ENCODE measurements at places on chromosomes 11 and 22.

DNA sequence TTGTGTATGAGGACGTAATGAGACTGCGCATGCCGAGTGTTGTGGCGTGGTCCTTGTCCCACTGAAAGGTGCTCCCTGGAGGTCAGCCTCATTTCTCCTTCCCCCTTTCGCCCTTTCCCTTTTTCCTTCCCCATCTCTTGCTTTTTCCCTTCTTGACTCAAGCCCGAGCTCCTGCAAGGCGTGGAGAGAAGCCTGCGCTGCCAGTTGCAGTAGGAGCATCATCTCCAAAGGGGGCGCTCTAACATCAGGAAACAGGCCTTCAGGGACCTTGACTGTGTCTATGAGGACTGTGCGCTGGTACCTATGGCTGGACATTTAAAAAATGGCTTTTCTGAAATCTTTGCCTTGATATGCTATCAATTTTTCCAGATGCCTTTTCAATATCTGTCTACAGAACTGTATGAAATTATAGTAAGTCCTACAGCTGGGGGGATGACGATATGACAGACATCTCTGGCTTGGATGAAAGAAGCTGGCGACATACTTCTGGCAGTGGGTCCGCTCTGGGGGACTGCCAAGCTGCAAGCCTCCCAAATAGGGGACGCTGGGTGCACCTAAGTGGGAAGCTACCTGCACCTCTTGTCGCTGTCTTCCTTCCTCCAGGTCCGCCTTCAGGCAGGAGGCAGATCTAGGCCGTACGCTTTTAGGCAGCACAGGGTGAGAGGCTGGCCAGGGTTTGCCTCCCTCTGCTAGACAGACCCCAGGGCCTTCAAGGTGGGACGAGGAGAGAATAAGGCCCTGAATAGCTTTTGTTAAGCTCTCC, 96.5 kb downstream of the NXPE2 start:
- no peak for DNase-seq

- DNase-seq = no peak
These were observed 2.9 kb upstream of the ASCL2 start for GRCh38 chr11:2273311-2273710.

- DNase-seq = no peak
These were observed 43.3 kb upstream of the EP300 start for GRCh38 chr22:41048791-41049717.

- DNase-seq = no peak
These were observed 991.7 kb downstream of the LRRC4C start for GRCh38 chr11:40467771-40468170.

DNA sequence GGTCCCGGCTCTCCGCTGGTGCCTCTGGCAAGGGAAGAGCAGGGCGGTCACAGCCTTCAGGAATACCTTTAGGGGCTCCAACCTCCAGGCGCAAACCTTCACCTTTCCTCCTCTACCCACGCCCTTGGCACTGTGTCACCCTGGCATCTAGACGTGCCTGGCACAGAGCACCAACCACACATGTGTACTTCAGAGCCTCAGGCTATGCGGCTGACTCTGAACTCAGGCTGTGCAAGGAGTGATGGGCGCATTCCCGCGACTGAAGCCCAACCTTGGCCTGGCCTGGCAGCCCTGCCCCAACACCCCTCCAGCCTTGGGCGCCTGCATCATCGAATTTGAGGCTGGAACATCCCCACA, 11.4 kb downstream of the SCARF2 start:
- DNase-seq = no peak

DNA sequence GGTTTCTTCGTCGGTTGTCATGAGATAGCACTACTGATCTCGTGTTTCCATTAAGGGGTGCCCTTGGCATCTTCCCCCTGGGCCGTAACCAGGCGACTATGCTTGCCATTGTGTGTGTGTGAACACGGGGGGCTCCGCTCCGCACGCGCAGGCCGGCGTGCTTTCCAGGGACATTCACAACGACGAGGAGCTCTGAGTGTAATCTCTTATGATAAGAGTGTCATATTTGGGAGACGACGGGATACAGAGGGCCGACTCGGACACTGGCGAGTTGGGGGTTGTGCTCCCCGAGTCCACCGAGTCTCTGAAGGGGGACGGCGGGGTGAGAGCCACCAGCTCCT, 170.9 kb upstream of the CTSC start:
- no peak for DNase-seq

DNA sequence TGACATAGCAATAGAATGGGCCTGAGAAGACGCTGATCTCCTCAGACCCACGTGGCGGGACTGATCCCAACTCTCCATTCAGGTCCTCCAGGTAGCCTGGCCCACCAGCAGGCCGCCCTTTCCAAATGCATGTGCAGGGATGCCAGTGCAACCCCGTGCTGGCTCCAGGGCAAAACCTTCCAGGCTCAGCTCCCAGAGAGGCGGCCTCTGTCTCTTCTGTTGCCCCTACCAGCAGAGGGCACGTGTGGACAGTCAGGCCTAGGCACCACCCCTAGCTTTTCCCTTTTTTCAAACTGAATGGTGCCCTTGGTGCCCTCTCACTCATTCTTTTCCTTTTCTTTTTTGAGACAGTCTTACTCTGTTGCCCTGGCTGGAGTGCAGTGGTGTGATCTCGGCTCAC, 121.7 kb downstream of the OSBP2 start:
- DNase-seq = no peak

- no peak for DNase-seq
These were observed 5.4 kb downstream of the IZUMO1R start for GRCh38 chr11:94309757-94310156.

GRCh38 chr22:25064894-25065560, 112.5 kb downstream of the KIAA1671 start:
- no peak for DNase-seq

DNA sequence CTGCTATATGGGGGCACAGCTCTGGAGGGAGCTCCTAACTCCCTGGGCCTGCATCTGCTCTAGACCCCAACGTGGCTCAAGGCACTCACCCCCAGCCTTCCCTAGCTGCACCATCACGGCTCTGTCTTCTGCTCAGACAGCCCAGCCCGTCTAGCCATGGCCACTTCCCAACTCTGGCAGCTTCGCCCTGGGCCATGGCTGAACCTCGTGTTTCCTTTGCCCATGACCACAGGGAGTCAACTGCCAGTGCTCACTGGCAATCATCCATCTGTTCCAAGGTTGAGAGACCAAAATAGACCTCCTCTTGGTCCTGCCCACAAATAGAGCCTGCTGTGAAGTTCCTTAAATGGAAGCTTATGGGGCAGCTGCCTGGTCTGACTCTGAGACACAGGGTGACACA, 5.4 kb downstream of the LMO1 start:
- DNase-seq = no peak

DNA sequence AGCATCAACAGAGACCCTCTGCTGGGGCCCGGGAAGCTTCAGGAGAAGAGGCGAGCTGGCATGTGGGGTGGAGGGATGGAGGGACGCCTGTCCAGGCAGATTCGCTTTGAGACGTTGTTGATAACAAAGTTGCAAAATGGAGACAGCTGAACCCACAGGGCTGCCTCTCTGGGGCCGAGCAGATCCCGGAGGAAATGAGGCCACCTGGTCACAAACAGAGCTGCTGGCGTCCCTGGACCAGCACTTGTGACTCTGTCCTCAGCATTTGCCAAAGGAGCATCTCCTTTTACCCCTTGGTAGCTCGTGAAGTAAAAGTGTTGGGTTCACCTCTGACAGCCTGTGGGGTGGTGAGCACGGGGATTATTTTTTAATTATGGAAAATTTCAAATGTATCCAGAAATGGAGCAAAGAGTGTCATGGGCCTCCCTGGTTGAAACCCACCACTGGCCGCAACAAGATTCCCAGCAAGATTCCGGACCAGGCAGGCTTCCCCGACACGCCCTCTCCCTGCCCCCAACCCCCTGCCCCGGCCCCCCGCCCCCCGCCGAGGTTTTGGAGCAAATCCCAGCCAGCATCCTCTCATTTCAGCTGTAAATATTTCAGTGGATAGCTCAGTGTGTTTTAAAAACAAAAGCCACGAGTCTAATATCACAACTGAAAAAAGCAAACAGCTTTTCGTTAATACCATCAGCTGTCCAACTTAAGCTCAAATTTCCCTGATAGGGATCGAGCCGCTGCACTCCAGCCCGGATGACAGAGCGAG, 20.3 kb downstream of the GRAMD4 start:
- DNase-seq = no peak

DNA sequence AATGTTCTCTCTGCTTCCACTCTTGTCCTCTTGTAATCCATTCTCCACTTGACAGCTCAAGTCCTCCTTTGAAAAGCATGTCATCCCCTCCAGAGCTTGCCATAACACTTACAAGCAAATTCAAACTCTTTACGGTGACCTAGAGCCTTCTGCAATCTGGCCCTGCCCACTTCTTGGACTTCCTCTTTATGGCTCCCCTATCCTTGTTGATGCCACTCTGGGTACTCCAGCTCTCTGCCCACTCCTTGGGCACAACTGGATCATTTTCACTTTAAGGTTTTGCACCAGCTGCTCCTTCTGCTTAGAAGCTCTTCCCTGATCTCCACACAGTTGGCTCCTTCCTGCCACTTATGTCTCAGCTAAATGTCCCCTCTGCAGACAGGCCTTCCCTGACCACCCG, 217.9 kb downstream of the DSCAML1 start:
- no peak for DNase-seq

- DNase-seq = no peak
These were observed 46.7 kb upstream of the CCDC188 start for GRCh38 chr22:20197407-20198030.

- DNase-seq = no peak
These were observed 18.4 kb upstream of the IL2RB start for GRCh38 chr22:37167981-37168647.

DNA sequence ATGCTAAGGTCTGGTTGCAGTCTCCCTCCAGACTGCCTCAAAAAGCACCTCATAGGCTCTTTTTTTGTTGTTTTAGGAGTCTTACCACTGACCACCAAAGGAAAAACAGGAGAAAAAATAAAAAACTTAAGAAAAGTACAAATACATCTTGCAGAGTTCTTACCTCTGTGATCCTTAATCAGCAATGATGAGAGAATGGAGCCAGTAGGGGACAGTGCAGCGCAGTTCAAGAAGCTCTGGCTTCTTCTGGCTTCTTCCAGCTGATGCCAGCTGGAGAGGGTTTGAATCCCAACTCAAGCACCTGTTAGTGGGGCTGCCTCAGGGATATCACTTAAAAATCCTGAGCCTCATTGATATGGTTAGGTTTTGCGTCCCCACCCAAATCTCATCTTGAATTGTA, 223.3 kb upstream of the ISX start:
- DNase-seq = no peak

DNA sequence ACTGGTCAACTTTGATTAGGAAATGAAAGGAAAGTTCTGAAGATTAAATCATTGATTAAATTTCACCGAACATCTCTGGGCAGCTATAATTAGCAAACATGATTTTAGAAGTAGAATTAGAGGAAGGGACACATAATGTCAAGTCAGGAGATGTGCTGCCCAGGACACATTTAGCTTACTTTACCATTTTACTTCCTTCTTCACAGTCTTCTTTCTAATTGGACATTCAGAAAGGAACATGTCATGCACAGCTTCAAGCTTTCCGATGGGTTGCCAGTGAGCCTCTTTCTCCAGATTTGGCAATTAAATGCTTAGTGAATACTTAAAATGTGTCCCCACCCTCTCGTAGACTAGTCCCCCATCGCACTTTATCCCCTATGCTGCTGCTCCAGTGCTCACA, 234.7 kb downstream of the FAM76B start:
- no peak for DNase-seq

DNA sequence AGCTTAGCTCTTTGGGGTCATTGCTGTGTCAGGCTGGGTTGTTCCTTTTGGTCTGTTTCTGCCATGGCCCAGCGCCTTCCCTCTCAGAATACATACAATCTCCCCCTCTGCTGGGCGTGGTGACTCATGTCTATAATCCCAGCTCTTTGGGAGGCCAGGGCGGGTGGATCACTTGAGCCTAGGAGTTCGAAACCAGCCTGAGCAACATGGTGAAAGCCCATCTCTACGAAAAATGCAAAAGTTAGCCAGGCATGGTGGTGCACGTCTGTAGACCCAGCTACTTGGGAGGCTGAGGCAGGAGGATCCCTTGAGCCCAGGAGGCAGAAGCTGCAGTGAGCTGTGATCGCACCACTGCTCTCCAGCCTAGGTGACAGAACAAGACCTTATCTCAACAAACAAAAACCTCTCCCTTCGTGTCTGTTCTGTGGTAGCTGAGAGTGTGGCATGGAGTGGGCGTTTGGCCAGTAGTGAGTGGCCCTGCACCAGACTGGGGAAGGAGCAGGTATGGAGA, 46.7 kb upstream of the RAB1B start:
- DNase-seq = no peak

- DNase-seq = no peak
These were observed 397.0 kb downstream of the NTM start for GRCh38 chr11:131767421-131767820.

DNA sequence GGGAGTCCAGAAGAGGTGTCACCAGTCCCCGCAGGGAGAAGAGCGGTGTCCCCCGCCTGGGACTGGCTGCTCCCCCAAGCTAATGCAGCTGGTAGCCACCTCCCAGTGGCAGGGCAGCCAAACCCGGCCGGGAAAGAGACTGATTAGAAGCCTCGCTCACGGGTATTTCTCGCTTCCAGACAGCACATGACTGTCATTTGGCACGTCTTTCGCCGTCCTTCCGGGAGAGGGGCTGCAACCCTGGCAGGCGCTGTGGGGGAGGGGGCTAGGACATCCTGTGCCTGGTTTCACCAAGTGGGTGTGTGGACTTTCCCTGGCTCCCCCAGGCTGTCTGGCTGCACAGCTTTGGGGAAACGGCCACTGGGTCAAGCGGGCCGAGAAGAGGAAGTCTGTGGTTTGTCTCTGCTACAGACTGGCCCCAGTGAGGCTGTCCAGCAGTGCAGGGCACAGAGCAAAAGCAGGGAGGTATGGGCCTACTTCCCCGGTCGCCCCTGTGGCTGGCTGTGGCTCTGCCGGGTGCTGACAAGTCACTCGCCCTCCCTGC, 3.8 kb downstream of the CD81 start:
- no peak for DNase-seq

GRCh38 chr11:5600374-5600851, 4.0 kb downstream of the TRIM6 start:
- DNase-seq = peak; percentile 33

GRCh38 chr11:65785319-65786007, 1.4 kb upstream of the OVOL1 start:
- no peak for DNase-seq

DNA sequence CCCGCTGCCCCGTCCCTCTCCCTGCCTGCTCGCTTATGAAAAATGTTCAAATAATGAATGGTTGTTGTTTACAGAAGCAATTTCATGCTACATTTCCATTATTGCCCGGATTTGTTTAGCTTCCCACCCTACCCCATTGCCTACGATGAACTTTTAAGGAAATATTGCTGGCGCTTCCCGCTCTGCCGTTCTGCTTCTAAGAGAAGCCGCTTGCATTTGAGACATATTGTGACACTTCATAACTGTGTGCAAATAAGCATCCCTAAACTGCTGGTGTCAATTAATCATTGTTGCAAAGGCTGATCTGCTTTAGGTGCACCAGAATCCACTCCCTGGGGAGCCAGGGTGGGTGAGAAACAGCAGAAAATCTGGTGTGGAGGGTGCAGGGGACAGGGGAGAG, 52.3 kb upstream of the LMO1 start:
- no peak for DNase-seq

DNA sequence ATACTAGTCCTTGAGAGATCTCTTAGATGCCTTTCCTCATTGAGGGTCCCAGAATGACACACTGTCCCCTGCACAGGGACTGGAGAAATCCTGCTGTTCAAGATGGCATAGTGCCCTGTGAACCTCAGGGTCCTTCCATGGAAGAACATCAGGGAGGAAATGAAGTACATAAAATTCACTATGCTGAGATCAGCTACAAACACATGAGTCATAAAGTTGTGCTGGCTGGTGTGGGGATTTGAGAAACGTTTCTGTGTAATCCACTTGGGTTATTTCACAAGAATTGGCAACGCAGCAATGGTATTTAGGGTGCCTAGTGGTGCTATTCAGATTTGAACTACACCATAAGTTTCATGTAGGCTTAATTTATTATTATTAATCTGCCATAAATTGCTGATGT, 174.4 kb downstream of the MAML2 start:
- DNase-seq = no peak
